ENCODE measurements at places on chromosomes 12 and 14.

- no peak for DNase-seq
Measured at GRCh38 chr14:94547151-94547680, 14.0 kb upstream of the SERPINA4 start.

- no peak for DNase-seq
Measured at GRCh38 chr14:69667938-69668335, 56.5 kb downstream of the SUSD6 start.

GRCh38 chr14:73237786-73238423 is 599 bp downstream of the PAPLN start:
- no peak for DNase-seq

DNA sequence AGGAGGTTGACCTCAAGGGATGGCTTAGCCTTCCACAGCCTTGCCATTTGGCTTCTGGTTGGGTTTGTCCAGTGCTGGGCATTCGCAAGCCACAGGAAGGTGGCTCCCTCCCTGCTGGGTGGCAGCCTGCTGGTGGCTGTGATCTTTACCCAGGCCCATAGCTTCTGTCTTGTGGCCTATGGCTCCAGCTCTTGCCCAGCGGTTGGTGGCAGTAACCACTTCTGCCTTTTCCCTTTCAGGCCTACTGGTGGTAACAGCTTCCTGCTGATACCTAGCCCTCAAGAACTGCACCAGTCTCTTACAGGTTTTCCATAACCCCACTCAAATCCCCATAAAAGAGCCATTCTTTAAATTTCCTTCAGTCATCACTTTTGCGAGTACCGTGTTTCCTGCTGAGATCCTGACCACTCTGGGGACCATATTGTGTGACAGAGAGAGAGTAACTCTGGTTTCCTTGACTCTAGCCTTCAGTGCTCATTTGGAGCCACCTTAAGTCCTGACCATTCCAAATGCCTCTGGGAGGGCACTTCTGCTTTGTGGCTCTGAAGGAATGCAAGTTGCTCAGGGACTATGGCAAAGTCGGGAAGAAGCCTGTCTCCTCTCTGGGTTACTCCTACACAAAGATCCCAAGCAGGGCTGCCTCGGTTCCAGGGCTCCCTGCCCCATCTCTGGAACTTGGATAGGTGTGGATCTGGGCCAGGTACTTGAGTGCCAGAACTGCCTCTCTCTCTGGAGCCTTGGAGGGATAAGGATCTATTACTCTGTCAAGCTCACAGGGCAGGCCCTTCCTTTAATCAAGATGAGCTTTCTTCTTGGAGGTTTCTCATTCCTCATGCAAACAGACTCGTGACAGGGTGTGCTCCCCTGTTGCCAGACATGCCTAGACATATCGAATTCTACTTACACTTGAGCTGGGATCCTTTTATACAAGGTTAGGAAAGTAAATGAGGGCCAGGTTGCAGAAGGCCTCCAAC is 2.9 kb upstream of the NYNRIN start:
- no peak for DNase-seq

- no peak for DNase-seq
Measured at GRCh38 chr12:71607494-71608330, 55.9 kb downstream of the ZFC3H1 start.

DNA sequence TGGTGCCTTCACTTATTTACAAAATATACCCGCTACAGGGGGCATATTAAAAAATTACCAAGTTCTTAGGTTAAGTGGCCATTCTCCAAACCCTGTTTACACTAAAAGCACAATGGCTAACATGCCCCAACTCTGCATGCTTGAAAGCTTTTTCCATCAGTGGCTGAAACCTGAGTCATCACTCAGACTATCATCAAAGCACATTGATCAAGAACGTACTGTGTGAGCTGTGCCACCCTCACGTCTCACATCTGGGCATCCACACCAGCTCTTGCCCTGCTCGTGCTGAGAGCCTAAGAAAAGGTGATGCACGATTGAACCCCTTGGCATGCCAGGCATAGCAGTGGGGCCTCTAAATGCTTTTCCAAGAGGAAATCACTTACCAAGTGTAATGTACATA is 13.2 kb downstream of the AQP6 start:
- DNase-seq: no peak

GRCh38 chr14:38419579-38419978 is 163.7 kb upstream of the CLEC14A start:
- DNase-seq: no peak

GRCh38 chr14:23319746-23320583 is 1.3 kb upstream of the PABPN1 start:
- no peak for DNase-seq

DNA sequence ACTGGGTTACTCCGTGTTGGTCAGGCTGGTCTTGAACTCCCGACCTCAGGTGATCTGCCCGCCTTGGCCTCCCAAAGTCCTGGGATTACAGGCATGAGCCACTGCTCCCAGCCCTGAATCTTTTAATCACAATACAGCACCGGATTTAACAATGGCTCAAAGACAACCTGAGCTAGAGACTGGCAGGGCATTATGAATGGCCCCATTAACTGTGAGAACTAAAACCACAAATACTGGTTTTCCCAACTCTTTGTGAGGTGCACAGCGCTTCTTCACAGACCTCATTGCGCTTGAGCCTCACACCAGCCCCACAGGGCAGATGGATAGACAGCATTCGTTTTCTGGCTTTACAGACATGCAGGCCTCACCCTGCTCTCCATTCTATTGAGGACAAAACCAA is 107.0 kb upstream of the FKBP4 start:
- no peak for DNase-seq

DNA sequence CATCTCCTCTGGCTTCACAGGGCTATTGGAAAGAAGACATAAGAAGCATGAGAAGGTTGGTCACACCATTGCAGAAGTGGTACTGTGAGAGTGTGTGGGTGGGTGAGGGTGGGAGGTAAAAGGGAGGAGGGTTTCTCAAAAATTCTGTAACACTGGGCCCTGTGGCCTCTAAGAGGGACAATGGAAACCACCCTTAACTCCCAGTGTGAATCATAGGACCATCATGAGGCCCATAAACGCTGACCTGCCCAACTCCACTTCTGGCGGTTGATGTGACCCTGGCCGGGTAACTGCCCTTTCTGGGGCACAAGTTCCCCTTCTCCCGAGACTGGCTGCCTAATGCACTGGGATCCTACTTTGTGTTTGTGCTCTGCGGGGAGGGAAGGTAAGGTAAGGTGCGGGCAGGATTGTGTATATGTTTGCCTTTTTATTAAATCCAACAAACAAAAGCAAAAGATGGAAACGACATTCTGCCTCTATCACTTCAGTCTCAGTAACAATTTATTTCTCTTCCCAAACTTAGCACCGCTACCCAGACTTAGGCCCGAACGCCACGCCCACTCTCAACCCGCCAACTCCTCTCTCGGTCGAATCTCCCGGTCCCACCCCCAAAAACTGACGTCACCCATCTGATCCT is 551 bp downstream of the METTL1 start:
- no peak for DNase-seq

GRCh38 chr14:84410344-84410743 is 1119.6 kb upstream of the FLRT2 start:
- DNase-seq: no peak

GRCh38 chr14:102729825-102730224 is 47.4 kb upstream of the TRAF3 start:
- DNase-seq: no peak

DNA sequence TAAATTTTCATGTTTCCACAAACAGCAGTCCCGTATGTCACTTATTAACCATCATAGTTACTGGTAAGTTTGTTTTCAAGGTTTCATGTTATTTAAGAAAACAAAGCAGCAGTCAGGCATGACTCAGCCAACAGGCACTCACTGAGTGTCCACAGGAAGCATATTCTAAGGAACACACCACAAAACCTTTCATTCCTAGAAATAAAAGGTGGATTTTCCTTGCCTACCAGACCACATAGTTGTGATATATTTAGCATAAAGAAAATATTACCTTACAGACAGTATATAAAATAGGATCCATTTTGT is 143.3 kb upstream of the AVPR1A start:
- DNase-seq: no peak

GRCh38 chr12:64680235-64680634 is 69.9 kb downstream of the RASSF3 start:
- DNase-seq: no peak
